ENCODE measurements at places on chromosomes 12 and 14.

- DNase-seq = no peak
Measured at GRCh38 chr12:128811806-128812205, 12.0 kb downstream of the SLC15A4 start.

DNA sequence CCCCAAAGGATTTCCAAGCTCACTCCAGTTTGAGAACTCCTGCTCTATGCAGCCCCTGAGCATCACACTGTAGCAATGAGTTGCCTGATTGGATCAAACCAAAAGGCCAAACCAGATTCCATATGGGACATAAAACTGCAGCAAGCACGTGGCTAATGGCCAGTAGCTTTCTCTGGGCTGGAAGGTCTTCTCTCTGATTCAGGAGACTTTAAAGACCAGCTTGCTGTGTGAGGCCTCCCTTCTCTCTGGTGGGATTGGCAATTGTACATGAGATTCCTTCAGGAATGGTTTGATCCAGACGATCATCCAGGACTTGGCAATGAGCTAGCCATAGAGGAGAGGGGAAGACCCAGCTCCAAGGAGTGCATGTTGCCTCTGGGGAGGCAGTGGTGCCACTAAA, 50.2 kb downstream of the WSCD2 start:
- DNase-seq = no peak

DNA sequence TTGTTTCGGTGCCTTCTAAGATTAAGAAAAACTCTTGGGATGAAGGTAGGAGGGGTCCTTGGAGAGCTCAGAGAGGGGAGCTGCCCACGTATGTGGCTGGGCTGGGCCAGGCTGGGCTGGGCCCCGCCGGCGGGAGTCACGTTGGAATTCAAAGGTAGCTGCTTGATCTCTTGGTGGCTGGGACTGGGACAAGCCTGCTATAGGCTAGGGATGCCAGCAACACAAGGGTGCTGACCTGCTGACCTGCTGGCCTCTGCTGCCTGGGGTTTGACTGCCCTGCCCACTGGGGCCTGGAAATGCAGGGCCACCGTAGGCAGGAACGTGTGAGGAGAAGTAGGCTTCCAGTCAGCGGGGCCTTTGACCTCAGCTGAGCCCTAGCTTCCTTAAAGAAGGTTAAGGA, 52.8 kb upstream of the GTF2A1 start:
- DNase-seq = no peak

DNA sequence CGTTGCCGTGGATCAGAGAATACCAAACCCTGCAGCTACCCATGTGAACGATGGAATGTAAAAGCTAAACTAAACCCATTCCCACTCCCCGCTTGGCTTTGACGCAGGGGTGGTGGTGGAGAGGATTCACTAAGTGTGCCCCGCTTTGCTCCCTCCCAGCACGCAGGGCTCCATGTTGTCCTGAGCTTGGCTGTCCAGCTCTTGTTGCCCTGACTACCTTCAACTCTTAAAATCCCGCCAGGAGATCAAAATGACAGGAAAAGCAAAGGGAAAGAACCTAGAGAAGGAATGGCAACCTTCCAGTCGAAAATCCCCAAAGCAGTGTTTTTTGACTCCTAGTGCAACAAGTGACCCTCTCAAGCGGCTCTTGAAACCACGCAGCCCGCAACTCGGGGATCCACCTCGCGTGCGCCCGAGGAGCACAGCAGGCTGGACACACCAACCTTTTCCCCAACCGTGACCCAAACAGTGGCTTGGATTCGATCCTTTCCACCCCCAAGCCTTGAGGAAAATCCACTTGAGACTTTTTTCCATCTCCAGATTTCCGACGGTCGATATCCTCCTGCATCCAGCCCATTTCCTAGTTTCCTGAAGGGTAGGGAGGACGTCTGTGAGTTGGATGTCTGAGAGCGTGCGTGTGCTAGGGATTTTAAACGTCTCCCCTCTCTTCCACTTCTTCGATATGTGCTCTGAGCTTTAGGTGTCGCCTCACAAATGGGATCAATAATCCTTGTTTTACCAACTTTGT, 1.4 kb downstream of the SYT10 start:
- no peak for DNase-seq

- DNase-seq = no peak
Measured at GRCh38 chr14:96162741-96163140, 41.9 kb upstream of the BDKRB2 start.

DNA sequence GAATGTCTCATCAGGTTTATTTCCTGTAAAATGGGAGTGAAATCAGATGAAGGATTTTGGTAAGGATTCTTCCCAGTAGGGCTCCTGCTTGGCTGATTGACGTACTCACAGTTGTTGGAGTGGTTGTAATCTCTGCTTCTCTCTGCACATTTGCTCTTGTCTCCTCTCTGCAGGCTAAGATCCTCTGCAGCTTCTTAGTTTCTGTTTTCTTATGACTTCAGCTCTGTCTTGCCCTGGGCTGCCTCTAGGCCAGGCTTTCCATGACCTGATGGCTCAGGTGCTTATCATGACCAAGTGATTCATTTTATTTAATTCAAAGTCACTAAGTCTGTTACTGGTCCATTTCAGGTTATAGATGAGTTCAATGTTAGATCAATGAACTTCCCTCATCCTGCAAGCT, 394.5 kb upstream of the DDHD1 start:
- DNase-seq = no peak

All from T1000 (cell line).